Adrenal gland (tissue), 19 donors: ENCODE measurements at places on chromosomes 12 and 14.
A peak's percentile ranks its signal among the peaks of the same experiment; 100 is the strongest.

DNA sequence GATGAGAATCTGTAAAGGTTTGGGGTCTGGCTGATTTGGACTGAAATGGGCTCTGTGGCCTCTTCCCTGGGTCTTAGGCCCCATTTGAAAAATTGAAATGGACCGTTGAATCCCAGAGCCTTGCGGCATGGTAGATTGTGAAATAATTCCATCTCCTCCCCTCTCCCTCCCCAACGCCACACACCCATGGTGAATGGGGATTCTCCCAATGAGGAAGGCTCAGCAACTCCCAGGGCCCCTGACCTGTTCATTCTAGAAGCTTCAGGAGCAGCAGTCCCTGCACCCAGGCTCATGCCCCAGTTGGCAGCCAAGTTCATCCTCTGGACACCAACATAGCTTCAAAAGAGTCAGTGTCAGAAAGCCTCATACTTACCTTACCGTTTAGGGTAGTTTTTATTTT, 217.4 kb downstream of the ZFP36L1 start:
- DNase-seq = no peak

DNA sequence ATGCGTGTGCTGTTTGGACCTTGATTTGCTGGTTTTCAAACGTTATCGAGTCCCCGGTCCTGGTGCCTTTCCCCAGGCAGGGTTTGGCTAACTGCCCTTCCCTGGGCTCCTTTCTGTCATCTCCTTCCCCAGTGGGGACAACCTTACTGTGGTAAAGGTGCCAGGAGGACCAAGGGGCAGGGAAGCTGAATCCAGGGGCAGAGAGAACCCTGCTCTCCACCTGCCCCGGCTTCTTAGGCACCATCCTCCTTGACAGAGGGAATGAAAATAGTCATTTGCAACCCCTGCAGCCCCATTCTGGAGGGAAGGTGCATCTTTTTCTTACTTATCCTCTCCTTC, 5.0 kb downstream of the CEBPE start:
- no peak for DNase-seq

DNA sequence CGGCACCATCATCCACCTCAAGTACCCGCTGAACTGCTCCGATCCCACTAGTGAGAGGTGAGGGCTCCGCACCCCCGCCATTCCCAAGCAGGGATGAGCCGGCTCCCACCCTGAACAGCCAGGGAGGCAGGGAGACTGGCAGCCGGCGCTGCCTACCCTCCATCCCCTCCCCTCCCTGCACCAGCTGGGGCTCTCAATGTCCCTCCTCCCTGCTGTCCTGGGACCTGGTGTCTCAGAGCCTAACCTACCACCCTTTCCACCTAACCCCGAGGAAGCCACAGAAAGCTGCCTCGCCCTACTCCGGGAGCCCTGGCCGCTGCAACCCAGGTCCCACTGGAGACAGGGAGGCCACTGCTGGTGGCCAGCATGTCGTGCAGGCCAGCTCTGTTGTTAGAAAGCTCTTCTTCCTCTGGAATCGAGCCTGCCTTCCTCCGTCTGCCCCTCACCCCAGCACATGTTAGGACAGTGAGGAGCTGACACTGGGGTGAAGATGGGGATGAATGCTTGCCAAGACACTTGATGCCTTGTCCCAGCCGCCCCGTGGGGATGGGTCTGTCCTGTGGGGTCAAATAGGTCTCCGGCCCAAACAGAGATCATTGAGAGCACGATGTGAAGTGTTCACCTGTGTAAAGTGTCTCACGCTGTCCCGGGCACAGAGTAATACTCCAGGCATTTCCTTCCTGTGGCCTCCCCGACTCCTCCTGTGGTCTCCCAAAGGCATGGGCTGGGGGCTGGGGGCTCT, 1.1 kb downstream of the PTPN6 start:
- no peak for DNase-seq

GRCh38 chr14:83757916-83758315, 1772.0 kb upstream of the FLRT2 start:
- DNase-seq = no peak

DNA sequence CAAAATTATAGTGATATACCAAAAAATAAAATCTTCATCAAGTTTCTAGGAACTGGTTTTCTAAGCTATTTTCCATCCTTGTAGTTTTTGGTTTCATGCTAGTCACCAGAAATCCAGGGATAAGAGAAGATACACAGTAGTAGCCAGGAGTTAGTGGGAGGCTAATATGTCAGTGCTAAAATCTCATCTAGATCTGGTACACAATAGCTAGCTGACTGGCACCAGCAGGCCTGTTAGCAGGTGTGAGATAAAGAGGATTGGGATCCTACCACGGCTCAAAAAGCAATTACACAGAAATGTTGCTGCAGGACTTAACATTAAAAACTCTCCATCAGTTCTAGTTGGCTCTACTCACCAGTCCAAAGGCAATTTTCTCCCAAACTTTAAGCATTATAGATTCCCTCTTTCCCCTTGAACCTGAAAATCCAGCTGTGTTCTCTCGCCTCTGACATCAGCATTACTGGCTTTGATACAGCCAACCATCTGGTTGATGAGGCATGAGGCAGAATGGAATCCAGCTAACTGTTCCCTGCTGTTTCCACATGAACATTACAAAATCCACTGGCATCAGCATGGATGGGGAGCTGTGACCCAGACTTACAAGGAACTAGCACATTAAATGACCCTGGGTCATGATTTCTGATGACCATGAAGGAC, 41.8 kb upstream of the CCDC196 start:
- DNase-seq = no peak

- DNase-seq = no peak
Measured at GRCh38 chr14:39322807-39323206, 89.1 kb downstream of the MIA2 start.

DNA sequence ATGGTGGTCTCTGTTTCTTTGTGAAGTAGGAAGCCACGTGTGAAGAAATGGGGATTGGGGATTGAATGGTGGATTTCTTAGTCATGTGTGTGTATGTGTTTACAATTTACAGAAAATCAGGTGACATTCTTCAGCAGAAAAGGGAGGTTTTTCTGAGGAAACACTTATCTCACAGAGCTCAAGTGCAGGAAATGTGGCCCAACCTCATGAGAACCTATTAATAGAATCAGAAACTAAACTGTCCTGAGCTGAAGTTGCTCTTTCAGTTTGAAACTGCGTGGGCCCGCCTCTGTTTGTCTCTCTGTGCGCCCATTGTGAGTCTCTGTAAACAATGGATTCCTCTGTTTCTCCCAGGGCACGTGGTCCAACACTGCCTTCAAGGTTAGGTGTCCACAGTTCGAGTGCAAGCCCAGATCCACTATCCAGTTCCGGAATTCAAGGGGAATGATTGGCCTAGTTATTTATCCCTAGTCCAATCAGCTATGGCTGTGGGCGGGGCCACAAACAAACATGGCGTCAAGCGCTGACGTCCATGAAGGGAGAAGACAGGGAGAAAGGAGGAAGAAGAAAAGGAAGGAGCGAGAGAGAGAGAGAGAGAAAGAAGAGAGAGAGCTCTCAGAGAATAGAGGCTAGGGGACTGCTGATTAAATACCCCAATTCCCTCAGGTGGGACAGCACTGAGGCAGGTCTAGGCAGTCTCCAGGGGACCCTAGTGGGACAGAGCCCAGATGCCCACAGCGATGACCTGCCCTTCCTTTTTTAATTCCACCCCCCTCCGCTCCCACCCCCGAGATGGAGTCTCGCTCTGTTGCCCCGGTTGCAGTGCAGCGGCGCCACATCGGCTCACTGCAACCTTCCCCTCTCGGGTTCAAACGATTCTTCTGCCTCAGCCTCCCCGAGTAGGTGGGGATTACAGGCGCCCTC, 31.4 kb upstream of the C12orf76 start:
- DNase-seq = peak; percentile 61

- no peak for DNase-seq
Measured at GRCh38 chr12:107258780-107259179, 165.4 kb upstream of the CRY1 start.

- no peak for DNase-seq
Measured at GRCh38 chr12:57429473-57430111, 1.3 kb downstream of the R3HDM2 start.

DNA sequence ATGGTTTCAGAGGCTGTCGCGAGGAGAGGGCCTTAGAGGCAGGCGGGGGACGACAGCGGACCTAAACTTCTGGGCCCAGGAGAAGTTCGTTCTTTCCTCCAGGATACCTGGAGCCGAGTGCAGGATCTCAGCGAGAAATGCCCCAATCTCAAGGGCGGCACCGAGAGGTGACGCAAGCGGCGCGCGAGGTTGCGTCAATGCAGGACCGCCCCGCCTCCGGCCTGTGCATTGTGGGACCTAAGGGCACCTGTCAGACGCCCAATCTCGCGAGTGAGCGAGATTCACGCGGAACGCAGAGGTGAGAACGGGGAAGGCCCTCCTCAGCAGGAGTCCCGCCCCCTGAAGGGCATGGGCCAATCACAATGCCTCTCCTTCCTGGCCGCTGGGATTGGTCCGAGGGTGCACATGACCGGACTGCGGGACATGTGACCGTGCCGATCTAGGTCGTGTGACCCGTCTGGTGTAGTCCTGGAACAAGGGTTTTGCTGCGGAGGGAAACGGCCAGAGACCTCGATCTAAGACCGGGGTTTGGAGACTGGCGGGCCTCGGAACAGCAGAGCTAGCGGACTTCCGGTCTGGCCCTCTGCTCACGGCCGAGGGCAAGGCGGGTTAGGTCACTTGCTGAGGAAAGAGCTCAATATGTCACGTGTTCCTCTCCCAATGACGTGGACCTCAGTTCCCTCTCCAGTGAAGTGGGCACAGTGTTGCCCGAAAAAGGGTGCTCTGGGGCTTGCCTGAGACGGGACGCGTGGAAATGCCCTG, 16.3 kb upstream of the DYNC1H1 start:
- DNase-seq = peak; percentile 100

GRCh38 chr12:34119366-34119765, 97.1 kb downstream of the ALG10 start:
- DNase-seq = no peak

- DNase-seq = no peak
Measured at GRCh38 chr12:60072911-60073310, 477.1 kb downstream of the SLC16A7 start.

DNA sequence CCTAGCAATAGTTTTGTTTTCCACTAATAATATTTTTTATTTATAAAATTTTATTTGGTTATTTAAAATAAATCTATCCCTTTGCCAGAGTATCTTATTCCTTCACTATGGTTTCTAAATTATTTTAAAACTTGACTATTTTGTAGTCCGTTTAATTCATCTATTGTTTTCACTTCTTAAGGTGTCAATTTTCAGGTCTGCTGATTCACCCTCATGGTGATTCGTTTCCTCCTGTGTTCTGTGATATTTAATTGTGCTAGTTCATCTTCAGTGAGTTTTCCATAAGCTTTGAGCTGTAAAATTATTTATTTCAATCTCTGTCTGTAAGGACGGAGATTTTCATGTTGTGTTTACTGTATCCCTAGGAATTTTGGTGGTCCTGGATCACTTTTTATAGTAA, 70.6 kb downstream of the SNAPC1 start:
- DNase-seq = no peak

DNA sequence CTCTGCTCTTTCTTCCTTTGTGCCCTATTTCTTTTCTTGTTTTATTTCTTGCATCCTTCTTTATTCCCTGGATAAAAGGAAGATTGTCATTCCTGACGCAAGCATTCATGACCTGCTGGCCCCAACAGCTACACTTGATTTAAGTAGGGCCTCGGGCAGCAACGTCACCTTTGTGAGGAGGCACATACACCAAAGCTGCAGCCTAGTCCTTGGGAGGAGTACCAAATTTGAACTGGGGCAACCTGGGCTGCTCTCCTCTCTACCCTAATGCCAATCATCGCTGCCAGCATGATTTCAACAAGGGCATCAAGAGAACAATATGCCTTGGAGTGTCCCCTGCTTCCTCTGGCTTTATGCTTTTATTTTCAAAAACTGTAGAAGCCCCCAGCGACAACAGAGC, 76.4 kb downstream of the C12orf50 start:
- DNase-seq = no peak

GRCh38 chr14:66403183-66403582, 83.0 kb upstream of the CCDC196 start:
- no peak for DNase-seq

- no peak for DNase-seq
Measured at GRCh38 chr12:52189376-52190174, 2.2 kb downstream of the KRT80 start.

- DNase-seq = peak; percentile 20
Measured at GRCh38 chr14:60965402-60965801, 15.5 kb downstream of the TRMT5 start.

GRCh38 chr14:80764921-80765507, 176.5 kb downstream of the CEP128 start:
- no peak for DNase-seq

DNA sequence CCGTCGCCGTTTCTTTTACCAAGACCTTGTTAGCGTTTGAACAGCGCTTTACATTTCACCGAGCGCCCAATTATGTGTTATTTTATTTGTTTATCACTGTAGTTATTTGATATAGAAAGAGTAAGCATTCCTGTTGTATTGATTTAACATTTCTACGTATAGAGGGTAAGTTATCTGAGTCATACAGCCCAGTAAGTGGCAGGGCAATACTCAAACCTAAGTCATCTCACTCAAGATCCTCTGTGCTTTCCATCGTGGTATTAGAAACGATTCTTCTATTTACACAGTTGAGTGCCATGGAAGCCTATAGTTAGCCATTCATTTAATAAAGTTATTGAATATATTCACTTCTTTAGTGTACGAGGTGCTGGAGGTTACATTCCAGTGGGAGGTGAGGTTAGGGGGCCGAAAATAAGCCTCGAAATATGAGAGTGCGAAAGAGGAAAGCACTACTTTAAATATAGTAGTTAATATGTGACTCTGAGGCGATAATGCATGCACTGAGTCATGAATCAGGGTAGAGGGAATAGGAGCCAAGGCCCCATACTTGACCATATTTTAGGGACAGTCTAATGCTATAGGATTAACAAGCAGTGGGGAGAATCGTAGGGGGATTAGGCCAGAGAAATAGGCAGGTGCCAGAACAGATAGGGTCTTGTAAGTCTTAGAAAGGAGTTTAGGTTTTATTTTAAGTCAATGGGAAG, 629 bp downstream of the RAD51AP1 start:
- no peak for DNase-seq

DNA sequence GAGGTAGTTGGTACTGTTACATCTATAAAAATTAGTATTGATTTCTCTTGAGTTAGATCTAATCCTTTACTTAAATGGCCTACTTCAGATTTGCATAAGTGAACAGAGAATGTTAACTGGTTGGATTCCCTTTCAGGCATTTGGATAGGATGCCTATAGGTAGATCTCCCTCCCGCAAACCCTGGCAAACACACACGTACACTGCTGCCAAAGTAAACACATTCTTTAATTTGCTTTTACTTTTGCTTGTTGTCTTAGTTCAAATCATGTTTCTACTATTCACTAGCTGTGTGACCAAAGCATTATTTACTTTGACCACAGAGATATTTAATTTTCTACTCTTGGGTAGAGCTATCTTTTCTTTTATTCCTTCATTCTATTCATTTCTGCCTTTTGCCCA, 936.1 kb upstream of the FBXO33 start:
- DNase-seq = no peak
